ENCODE measurements at places on chromosomes 6 and 20.

GRCh38 chr6:106628658-106629102 is 618 bp downstream of the RTN4IP1 start:
- no peak for DNase-seq

DNA sequence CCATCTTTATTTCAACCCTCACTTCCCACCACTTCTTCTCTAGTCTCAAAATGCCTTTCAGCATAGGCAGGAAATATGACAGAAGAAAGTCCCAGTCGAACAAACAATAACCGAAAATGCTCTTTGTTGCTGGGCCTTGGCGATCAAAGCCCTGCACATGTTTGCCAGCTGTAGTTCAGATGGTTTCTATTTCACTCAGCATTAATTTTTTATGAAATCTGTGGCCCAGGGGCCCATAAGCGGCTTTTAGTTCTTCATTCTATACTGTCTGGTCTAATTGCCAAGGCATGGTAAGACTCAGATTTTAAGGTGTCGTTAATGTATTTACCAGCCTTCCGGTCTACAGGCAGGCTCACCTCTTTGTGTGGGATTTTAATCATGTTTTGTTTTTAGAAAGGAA is 10.9 kb upstream of the F13A1 start:
- DNase-seq: no peak

DNA sequence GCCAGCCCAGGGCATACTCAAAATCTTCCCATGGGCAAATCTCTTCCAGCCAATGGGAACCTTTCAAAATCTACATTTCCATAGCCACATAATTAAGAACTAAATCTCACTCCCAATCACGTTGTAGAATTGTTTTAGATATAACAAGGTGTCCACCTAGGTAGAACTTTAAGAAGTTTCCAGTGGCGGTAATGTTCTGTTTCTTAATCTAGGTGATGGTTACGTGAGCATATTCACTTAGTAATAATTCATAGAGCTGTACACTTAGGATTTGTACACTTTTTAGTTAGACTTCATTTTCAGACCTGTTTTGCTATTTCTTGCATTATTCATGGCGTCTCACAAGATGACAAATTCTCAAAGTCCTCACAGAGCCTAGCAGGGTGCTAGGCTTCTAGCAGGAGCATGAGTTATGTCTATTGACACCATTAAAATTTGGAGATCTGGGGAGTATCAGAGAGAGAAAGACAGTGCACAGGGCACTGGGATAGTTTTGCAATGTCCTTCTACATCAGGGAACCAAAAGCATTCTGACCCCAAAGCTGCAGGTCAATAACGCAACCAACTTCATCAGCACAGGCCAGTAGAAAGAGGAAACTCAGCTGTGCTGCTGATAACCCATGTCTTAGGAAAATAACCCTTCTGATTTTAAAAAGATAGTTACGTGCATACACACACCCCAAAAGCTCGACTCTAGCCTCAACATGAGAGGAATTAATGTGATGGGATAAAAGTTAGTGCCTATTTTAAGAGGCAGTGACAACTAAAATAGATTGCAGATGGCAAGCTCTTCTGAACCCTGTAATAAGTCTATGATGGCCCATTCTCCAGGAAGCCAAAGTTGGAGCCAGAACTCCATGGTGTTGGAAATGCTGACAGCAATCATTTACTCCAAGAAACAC is 518.1 kb upstream of the JARID2 start:
- DNase-seq: no peak

- no peak for DNase-seq
Observed at GRCh38 chr6:28433119-28433518, 10.2 kb downstream of the ZSCAN23 start.

- DNase-seq: no peak
Observed at GRCh38 chr6:136640132-136640915, 90.1 kb upstream of the MAP7 start.

- DNase-seq: no peak
Observed at GRCh38 chr20:13291157-13291556, 70.1 kb downstream of the ISM1 start.

DNA sequence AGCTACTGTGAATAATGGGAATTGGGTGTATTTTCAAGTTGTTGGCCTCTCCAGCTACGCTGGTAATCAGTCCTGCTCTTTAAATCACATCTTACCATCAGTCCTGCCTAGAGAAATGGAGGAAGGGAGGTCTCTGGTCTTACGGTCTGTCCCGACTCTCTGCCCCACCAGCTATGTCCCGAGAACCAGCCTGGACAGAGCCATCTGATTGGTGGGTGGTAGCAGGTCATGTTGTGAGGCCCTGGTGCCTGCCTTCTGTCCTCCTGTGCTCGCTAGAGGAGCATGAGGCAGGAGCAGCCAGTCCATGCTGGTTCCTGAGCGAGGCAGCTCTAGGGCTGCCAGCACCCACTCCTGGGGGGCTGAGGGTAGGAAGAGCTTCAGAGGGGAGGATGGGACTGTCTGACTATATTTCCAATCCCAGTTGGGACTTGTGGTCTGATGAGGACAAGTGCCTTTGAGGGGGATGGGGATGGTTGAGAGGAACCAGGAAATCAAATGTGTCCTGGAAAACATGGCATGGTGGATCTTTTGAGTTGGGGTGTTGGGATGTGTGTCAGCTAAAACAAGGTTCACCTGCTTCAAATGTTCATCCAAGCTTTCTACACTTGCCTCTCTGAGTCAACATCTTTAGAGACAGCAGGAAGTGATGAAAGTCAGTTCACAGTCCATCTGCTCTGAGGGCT is 33.0 kb downstream of the SYNJ2 start:
- DNase-seq: no peak

GRCh38 chr6:73460056-73460455 is 1.5 kb upstream of the MTO1 start:
- no peak for DNase-seq

GRCh38 chr6:116764961-116765841 is at the start of gene FAM162B:
TSS of gene FAM162B (minus strand) at chr6:116765719. CDS start at chr6:116765576, 143 bp downstream.
- no peak for DNase-seq

- DNase-seq: no peak
Observed at GRCh38 chr20:57897156-57897874, 187.5 kb upstream of the PMEPA1 start.

- DNase-seq: no peak
Observed at GRCh38 chr6:74087899-74088298, 391.9 kb downstream of the CD109 start.

DNA sequence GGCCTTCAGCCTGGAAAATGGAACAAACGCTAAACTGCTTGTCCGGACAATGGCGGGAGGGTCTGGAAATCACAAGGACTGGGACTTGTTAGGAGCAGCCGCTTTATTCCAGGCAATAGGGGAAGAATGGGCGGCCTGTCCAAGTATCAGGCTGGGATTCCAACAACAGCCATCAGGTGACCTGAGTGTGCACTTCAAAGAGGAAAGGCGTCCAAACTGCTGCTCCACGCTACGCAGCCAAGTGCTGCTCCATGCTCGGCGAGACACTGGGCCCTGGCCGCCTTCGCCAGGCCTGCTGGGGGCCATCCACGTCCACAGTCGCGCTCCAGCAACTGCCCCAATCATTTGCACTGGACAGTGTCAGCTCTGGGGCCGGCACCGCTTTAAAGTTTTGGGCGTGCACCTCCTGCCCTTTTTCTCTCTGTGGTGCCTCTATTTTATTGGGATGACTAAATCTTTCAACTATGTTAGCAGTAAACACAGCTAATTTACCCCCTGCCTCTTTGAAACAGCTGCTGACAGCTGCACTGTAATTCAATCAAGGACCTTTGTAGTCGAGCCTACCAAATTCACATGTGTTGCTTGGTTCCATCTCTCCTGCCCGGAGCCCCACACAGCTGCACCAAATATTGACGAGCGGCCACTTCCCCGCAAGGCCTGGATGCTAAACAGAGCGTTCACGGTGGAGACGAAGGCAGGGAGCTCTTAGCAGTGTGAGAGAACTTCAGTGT is 98.3 kb downstream of the BMP7 start:
- DNase-seq: no peak

DNA sequence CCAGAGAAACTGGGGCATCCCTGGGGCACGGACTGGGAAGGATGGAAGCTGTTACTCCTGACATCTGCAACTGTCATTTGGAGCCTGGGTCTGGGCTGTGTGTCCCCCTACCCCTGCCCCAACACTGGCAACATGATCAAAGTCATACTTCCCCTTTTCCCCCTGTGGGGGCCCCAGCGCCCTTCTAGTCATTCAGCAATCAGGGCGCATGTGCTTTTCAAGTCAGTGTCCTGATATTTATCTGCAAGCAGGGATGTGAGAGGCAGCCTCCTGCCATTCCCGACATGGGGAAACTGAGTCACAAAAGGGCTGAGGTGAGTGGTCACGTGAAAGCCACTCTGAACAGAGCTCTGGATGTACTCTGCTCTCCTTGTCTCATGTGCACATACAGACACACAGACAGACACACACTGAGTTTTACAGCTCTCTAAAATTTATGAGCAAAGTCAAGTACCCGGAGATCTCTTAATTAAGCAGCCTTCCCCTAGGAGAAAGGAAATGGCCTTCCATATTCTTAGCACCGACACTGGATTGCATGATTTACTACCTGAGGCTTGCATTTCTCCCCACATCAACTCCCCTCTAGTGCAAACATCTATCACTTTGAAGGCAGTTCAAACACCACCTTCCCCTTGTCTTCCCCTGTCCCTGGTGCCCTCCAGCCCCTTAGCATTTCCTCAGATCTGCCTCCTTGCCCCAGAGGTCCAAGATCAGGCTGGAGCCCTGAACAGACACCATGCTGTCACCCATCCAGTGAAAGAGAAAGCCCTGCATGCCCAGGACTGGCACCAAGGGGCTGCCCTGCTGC is 170.7 kb downstream of the CDC5L start:
- DNase-seq: no peak

DNA sequence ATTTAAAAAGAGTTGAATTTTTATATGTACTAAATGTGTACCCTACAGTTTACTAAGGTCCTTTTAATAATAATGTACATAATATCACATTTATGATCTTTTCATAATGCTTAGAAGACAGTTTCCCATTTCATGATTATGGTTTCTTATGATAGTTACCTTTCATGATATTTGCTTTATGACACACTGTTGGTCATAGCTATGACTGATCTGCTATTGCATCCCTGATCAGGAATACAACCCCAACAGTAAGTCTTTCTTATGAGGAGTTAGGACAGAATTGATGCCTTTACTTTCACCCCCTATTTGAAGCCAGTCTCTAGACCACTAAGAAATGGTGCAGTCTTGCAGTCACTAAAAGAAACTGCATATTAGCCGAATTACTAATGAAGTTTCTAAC is 31.0 kb downstream of the LCA5 start:
- no peak for DNase-seq

DNA sequence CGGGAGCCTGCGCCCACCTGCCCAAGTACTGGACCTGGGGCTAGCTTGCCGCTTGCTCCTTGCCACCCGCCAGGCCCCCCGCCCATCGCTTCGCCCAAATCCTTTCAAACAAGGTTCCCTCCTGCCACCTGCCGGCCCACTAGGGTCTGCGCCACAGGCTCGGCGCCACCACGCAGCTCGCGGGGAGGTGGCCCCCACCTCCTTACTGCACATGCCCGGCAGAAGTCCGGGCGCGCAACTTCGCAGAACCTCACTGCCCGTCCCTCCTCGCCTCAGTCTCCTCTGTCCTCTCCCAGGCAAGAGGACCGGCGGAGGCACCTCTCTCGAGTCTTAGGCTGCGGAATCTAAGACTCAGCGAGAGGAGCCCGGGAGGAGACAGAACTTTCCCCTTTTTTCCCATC is 11.2 kb downstream of the GNAS-AS1 start:
- peak; percentile 23 for DNase-seq

- no peak for DNase-seq
Observed at GRCh38 chr20:57225197-57225733, 41.2 kb downstream of the BMP7 start.

DNA sequence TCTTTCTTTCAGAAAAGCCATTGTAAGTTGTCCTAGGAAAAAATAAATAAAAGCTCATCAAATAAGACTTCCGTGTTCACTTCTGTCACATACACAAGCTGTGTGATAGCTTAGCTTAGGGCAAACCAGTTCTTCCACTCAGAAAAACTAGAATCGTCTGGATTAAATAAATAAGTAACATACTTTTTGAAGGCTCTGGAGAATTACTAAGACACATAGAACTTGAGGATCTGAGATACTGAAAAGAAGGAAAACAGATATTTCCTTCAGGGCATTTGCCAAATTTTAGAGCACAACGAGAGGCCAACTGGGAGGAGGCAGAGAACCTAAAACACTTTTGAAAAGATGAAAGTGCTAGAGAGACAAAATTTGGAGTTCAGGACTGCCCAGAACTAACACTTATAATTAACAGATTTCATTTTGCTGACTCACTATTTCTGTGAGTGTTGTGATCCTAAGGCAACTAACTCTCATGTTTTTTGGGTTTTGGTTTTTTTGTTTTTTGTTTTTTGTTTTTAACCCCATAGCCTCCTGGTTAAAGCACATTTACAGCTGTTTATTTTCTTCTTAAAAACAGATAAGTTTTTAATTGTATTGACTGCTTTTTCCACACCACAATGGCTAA is 38.7 kb upstream of the THEMIS start:
- no peak for DNase-seq

- DNase-seq: no peak
Observed at GRCh38 chr20:18543932-18544331, 23.3 kb upstream of the SMIM26 start.

DNA sequence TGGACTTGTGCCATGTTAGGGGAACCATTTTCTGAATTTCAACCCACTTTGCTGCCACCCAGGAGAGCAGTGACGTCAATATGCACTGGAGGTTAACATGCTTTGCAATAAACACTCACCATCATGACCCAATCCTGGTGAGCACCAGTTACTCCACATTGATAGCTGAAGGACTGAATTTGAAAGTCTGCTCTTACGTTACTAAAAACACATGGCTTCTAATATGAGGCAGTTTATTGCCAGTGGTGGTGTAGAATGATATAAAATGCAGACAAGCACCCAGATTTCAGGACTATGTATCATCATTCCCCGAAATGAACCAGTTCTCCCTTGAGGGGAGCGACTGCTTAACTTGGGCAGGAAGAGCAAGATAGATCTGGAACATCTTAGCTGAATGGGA is 23.8 kb downstream of the RFPL4B start:
- no peak for DNase-seq

- no peak for DNase-seq
Observed at GRCh38 chr6:129657483-129657882, 52.5 kb downstream of the ARHGAP18 start.

- DNase-seq: no peak
Observed at GRCh38 chr20:33624399-33624798, 37.7 kb upstream of the C20orf144 start.

DNA sequence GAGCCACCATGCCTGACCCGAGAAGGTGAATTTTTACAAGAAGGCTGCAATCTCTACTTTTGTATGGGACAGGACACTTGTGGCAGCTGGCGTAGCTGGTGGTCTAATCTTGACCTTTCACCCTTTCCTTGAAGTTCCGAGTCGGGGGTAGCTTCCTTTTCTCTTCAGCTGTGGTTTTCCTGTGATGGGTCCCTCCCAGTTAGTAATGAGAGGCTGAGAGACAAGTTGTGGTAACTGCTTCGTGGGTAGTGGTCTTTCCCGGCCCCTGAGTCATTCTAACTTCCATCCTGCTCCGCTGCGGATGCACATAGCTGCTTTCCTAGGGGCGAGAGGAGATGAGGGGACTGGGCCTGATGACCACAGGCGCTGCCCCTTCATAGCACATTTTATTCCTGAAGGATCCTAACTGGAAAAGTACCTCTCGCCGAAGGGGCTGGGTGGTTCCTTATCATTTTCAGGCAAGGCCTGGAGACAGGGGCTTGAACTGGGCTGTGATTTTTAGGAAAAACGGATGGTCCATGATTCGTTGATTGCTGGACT is 3.1 kb downstream of the SYNJ2 start:
- DNase-seq: peak; percentile 43

GRCh38 chr20:19889011-19889953 is 127.9 kb upstream of the NAA20 start:
- DNase-seq: no peak
